ENCODE measurements at places on chromosomes 2 and 18. TPM values are rescaled to one million over a fixed set of nuclear protein-coding genes. Genes with fewer than 3 reads are reported as not detected.

The C2orf80 gene
- total RNA-seq: not detected

- DNase-seq: no peak
These were observed 30.7 kb downstream of the XRCC5 start for GRCh38 chr2:216139884-216140283.

The NPPC gene
- total RNA-seq: 0.82 TPM

DNA sequence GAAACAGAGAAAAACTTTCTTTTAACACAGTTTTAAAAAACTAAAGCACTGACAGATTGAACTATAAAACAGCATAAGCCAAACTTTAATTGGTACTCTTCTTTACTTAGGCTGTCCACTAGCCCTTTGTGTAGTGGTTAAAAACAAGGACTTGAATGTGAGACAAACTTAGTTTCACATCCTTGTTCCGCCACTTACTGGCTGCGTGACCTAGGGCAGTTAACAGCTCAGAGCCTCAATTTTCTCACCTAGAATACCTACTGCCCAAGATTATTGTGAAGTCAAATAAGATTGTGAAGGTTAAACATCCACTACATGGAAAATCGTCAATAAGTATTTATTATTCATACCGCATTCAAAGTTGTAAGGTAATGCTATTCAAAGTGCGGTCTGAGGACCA is 2.0 kb downstream of the WDR35 start:
- DNase-seq: no peak

The RAB27B gene
- total RNA-seq: 0.99 TPM

The TMEM185B gene
- 39.1 TPM for total RNA-seq

- DNase-seq: no peak
These were observed 11.6 kb downstream of the SPATA3 start for GRCh38 chr2:231007286-231008098.

DNA sequence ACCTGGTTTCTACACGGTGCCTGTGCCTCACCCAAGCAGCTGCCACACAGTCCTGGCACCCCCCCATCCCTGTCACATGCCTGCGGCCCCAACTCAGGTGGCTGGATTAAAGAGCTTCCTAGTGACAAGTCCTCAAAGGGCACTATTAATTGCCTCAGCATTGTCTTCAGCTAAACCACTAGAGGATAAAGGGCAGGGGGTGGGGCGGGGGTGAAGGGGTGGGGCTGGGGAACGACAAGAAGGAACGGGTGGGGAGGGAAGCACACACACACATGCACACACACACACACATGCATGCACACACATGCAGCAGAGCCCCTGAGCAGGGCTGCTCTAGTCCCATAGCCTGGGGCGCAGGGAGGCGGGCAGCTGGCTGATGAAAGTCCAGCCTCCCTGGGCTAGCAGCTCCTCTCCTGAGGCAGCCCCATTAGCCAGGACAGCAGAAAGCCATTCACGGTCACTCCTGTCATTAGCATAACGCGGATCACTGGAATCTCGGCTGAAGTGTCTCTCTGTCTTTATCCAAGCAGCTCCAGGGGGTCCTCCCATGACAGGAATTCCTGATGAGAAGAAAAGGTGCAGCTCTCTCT is 7.4 kb upstream of the TEX261 start:
- no peak for DNase-seq

- DNase-seq: no peak
These were observed 205 bp downstream of the TET3 start for GRCh38 chr2:73984922-73985307.

DNA sequence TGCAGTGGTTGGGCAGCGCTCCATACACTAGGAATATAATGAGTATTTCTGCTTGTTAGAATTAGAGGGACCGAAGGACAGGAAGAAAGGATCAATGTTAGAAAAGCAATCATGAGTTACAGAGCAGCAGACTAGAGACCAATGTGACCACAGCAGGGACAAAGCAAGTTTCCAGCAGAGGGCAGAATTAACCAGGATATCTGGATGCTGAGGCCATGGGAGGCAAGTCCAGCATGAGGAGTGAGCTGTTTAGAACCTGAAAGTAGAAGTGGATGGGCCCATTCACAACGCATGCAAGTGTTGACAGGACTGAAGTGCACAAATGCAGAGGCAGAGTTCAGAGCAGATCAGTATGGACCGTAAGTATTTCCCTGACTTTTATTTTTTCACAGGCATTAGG is 910.4 kb upstream of the GYPC start:
- no peak for DNase-seq

DNA sequence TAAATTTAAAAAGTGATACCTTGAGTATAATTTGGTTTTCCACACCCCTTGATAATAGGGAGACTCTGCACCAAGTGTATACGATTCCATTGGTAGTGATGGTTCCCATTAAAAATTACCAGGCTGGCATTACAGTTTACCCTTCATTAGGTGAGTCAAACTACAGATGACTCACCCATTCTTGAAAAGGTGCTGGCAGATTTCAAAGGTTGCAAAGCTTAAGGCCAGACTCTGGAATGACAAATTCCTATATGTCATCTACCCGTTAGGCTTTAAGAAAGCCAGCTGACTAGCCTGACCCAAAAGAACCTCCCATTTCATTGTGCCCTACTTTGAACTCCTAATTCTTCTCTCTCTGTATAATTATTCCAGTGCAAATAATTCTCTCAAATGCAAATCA is 124.4 kb downstream of the LRRTM4 start:
- DNase-seq: no peak

The FKBP7 gene
- 26.2 TPM for total RNA-seq

DNA sequence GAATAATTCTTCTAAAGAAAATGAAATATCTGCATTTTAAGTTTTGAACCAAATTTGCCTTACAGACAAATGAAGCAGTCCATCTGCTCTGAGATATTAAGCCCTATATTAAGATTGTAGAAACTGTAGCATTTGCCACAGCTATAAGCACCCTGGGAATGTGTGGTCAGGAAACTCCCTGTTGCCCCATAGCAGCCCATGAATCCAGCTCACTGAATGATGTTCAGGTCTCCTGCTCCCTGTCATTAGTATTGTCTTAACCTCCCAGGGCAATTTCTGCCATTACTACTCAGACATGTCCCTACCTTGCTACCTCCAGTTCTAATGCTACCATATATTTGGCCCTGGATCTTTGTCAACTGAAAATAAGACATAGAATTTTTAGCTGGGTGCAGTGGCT is 41.1 kb downstream of the CDK15 start:
- DNase-seq: no peak

The FBXO41 gene
- 2.3 TPM for total RNA-seq

DNA sequence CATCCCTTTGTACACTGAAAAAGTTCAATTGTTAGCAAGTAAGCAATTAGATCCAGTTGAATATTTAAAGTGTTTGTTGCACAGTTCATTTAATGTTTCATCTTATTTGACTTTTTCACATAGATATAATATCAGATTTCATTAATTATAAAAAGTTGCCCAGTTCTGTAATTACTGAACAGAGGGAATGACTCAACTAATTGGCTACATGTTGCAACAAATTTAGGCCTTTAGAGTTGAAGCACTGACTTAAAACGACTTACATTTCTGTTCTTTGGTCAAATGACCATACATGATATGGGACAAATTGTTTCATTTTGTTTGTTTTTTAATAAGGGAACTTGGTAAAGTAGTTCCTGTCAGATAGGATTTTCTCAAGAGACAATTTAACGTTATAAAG is 68.5 kb upstream of the FAM117B start:
- no peak for DNase-seq

DNA sequence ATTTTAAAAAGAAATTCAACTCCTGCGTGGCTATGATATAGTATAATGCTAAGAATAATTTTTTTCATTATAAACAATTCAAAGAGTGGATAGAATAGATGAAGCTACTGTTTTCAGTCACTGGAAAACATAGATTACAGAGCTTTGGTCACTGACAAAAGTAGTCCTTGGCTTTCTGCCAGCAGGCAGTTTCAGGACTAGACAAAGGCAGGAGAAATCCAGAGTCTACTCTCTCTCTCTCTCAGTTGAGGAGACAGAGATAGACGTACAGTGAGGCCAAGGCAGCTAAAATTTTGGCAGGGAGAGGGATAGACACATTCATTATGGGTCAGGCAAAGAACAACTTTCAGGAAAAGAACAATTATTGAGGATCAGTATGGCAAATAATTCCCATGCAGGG is 491.4 kb upstream of the CRIM1 start:
- no peak for DNase-seq

DNA sequence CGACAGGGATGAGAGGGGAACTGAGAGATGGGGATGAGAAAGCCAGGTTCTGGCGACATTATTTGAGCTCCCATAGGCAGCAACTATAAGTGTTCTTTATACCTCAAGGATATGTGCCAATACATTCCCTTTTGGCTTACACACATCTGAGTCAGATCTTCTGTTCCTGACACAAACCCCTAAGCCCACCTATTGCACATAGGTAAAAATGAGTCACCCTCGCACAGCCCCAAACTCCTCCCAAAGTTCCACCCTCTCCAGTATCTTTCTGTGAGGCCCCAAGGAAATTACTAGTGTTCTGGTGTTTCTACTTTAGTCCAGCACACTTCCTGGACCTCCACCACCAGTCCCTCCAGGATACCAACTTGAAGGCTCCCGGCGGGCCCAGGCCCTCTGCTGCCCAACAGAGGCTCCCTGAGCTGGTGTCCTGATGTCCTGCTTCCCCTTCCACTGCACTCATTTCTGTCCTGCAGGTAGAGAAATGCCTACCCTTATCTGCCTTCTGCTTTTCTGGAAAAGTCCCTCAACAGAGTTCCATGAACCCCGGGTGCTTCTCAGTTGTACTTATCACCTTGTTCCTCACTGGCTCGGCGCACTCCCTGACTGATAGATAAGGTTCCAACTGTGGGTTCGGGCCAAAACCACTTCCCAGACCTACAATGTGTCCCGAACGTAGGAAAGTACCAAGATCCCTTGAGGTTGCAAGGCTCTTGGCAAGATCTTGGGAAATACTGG is 125.5 kb downstream of the EN1 start:
- DNase-seq: no peak

GRCh38 chr2:213246497-213247281 is 37.6 kb upstream of the SPAG16 start:
- peak; percentile 36 for DNase-seq

DNA sequence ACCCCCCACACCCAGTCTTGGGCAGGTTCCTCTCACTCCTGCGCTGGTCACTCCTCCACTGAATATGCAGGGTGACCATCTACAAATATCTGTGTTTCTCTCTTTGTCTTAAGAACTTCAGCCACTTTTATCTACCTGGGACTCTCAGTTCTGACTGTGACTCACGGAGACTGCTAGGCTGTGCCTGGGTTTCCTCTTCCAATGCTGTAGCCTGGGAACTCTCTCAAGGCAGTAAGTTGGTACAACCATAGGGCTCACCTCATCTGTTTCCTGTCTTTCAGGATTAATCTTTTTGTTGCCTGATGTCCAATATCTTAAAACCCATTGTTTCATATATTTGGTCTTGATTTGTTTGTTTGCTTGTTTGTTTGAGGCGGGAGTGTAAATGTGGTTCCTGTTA is 47.2 kb upstream of the ZNF396 start:
- peak; percentile 27 for DNase-seq

The HOXD4 gene
- total RNA-seq: 12.4 TPM

DNA sequence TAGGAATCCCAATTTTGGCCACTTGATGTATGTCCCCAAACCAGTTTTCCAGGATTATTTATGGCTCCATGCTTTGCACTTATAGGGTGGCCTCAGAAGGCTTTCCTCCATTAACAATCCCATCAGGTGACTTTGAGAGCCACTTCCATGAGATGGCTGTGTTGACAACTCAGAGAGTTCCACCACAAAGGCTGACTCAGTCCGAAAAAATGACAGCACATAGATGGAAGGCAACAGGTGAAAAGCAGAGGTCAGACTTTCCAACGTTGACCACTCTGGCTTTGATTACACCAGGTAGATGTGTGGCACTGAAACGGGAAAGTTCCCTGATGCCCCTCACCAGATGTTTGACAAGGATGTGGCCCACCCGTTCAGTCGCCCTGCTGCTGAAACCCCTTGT is 431.4 kb upstream of the TNP1 start:
- DNase-seq: no peak

The NTSR2 gene
- not detected for total RNA-seq

GRCh38 chr18:24460388-24460787 is at the start of gene HRH4:
Gene HRH4, plus strand, starts transcription at chr18:24460637. Its CDS starts 92 bp downstream, at chr18:24460729.
- DNase-seq: no peak

The PROM2 gene
- total RNA-seq: 4.8 TPM

Data from glomerular endothelial cell (primary cell).